ENCODE measurements at places on chromosomes 16 and 17.

DNA sequence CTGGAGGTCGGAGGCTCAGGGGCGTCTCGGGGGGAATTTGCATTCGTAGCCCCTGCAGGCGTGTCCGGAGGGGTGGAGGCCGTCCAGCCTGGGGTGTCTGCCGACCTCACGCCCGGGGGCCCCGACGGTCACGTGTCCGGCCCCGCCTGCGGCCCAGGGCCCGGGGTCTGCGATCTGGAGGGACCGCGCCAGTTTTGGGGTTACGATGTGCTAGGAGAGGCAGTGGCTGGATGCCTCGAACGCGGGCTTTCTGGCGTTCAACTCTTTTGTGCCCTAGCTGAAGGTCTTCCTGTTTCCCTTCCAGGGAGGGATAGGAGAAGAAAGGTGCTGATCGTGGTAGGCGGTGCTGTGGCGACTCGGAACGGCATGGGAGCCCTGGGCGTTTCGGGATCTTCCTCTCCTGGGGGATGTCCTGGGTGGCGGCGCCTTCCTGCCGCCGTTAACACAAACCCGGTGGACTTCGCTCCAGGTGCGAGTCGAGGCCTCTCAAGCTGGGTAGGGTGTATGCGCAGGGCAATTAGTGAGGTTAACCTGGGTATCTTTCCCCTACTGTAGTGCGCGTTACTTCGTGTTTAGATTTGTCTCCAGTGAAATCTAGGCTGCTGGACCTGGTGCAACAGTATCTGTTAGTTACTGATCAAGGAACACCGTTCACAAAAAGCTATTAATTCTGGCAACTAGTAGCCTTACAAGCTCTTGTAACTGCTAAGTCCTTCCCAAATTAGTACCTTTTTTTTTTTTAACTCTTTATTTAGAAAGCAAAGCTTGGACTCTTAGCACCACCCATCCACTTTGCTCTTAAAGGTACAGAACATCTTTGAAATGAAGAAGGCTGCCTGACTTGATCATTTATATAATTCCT is 1.3 kb downstream of the AKAP1 start:
- DNase-seq: peak; percentile 44

DNA sequence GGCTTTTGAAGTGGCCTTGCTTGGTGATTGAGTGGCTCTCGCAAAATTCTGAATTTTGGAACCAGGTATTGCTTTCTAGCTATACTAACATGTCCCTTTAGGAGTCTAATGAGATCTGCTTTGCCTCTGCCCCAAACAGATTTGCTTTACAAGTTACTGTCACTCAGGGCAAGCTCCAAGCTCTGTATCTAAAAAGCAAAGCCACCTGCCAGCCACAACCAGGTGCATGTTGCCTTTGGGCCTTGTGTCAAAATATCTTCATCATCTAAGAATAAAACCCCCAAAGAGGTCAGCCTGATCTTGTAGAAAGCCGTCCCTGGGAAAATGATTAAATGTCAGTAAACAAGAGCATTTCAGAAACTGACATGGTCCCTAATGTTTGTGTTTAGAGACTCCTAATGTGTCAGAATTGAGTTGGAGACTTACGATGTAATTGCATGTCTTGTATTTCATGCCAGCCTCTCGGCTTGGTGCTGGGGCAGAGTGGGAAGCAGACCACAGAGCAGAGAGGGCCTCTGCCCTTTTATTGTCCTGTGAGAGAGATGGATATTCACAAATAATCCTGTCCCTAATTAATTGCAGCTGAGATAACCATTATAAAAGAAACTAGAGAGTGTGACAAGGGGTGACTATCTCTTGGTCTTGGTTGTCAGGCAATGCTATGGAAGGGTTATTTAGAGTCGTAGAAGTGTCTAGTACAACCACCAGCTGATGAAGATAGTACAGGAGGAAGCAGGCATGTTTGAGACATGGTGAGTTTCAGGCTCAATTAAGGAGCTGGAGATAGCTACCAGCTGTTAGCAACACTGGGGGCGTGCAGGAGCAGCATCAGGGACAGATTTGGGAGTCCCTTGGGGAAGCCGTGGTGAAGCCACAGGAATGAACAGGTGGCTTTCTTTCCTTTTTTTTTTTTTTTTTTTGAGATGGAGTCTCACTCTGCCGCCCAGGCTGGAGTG is 90.7 kb downstream of the PITPNC1 start:
- no peak for DNase-seq

- no peak for DNase-seq
These were observed 479.1 kb downstream of the SOX9 start for GRCh38 chr17:72599891-72600290.

GRCh38 chr17:17156107-17156506 is 50.0 kb downstream of the PLD6 start:
- no peak for DNase-seq

DNA sequence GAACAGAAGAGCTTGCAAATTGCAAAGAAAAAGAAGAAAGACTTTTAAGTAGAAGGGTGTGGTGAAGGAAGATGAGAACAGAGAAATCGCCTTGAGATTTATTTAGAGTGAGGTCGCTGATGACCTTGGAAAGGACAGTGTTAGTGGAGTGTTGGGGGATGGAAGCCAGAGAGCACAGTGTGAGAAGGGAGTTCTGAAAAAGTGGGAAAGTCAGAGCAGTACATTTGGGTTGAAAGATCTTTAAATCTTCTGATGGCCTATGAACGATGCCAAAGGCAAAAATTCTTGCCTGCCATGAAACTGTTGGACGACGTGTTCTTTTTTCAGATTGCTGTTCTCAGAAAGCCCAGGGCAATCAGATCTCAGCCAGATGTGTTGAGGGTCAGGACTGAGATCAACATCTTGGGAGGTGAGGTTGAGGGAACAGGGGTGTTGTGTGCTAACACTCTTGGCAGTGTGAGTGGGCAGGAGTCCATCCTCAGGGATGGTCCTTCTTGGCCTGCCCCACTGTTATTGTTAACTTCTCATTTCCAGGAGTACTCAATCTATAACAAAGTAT is 330.1 kb downstream of the MAP2K6 start:
- no peak for DNase-seq

- no peak for DNase-seq
These were observed 6.1 kb upstream of the SLC46A1 start for GRCh38 chr17:28412099-28412498.

GRCh38 chr17:8476741-8477140 is 41.1 kb downstream of the NDEL1 start:
- no peak for DNase-seq

DNA sequence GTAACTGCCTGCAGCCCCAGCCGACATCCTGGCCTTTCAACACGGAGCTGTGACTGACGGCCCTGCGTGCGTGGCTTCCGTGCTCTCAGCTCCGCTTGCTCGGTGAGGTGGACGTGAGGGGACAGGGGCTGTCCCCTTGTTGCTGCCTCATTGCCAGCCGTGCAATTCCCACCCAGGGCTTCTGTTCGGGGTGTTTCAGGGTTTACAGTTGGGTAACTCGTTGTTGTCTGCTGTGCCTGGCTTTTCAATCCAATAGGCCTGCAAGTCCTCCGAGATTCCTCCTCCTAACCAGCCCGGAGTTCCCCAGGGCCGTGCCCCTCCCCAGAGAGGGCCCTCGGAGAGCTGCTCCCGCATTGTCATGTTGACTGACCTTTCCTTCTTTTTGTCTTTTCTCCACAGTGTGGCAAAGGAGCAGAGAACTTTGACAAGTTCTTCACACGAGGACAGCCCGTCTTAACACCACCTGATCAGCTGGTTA is 31.4 kb upstream of the CACNG5 start:
- no peak for DNase-seq

- no peak for DNase-seq
These were observed 11.9 kb upstream of the SP6 start for GRCh38 chr17:47862621-47863440.

- DNase-seq: no peak
These were observed 104.6 kb downstream of the RBFOX1 start for GRCh38 chr16:7437135-7437804.

DNA sequence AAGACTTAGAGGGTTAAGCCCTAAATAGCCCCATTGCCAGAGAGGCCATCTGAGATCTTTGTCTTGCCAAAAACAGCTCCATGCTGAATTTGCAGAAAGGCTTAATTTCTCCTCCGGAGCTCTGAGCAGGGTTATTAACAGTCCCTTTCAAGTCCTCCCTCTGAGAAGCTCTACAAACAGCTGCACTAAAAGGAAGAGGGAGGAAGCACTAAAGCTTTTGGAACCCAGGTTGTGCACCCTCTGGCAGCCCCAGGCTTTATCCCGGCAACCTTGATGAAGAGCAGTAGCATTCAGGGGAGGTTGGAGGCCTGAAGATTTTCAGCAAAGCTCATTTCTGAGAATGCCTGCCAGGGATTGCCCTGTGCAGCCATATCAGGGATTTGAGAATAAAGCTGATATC is 554.7 kb downstream of the RBFOX1 start:
- DNase-seq: no peak

DNA sequence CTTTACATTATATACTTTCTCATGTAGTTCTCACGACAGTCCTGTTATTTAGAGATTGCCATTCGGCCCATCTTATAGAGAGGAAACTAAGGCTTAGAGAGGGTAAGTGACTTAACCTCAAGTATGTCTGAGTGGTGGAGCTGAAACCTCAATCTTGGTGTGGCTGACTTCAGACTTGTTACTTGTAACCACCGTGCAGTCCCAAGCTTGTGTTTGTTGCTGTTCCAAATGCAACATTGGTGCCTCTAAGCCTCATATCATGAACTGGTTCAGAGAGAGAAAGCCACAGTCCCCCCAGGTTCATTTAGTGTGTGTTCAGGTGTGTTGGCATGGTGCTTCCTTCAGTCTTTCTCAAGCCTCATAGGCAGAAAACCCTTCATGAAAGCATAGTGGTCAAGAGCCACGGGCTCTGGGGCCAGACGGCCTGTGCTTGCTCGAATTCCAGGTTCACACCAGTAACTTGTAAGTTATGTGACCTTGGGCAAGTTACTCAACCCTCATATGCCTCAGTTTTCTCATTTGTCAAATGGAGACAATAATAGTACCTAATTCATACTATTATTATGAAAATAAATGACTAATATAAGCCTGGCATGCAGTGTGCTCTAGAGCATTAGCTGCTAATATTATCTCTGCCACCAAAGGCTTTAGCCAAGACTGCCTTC is 39.9 kb downstream of the CDH1 start:
- no peak for DNase-seq

DNA sequence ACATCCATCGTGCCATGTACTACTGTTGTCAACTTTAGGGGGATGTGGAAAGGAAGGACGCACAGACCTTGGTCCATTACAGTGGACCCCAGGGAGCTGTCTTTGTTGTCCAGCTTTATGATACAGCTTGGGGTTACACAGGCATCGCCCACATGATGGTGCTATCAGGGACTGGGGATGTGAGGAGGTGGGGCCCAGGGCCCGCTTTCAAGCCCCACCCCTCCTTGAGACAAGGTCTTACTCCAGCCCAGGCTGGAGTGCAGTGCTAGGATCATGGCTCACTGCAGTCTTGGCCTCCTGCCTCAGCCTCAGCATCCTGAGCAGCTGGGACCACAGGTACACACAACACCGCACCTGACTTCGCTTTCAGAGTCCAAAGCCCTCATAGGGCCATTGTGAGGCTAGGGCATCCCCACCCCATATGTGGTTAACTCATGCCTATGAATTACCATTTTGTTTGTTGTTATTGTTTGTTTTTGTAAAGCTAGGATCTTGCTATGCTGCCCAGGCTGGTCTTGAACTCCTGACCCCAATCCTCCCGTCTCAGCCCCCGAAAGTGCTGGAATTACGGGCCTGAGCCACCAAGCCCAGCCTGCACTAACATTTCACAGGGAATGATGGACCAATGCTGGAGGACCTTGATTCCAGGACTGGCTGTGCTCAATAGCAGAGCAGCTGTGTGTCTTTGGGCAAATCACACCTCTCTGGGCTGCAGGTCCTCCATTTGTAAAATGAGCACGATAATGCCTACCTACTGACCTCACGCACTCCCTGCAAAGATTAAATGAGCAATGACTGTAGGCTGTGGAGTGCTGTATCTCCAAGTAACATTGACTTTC is 17.2 kb downstream of the ST3GAL2 start:
- DNase-seq: no peak

GRCh38 chr17:38982858-38983746 is 15.9 kb upstream of the FBXO47 start:
- peak; percentile 76 for DNase-seq

- no peak for DNase-seq
These were observed 157.5 kb upstream of the SOX9 start for GRCh38 chr17:71963351-71963750.

DNA sequence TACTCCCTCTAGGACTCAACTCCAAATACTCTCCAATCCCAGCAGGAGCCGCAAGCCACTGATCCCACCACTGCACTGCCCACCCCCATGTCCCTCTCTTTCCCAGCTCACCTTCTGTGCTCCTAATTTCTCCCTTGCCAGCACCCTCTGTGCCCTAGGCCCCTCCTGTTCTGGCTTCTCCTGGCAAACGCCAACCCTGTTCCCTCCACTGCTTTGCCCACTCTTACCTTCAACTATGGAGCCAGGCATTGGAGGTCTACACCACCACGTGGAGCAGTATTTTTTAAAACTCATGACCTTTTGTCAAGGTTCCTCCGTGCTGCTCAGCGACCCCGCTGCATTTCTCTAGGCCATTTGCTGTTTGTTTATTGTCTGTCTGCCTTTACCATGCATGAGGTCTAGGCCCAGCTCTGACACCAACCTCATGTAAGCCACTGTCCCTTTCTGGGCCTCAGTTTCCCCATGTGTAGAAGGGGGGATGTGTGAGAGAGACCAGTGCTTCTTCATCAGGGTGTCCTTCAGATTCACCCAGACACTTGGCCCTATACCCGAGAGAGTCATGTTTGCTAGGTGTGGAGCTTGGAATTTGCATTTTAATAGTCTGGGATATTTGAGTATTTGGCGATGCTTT is 4.6 kb downstream of the CCDC102A start:
- no peak for DNase-seq

DNA sequence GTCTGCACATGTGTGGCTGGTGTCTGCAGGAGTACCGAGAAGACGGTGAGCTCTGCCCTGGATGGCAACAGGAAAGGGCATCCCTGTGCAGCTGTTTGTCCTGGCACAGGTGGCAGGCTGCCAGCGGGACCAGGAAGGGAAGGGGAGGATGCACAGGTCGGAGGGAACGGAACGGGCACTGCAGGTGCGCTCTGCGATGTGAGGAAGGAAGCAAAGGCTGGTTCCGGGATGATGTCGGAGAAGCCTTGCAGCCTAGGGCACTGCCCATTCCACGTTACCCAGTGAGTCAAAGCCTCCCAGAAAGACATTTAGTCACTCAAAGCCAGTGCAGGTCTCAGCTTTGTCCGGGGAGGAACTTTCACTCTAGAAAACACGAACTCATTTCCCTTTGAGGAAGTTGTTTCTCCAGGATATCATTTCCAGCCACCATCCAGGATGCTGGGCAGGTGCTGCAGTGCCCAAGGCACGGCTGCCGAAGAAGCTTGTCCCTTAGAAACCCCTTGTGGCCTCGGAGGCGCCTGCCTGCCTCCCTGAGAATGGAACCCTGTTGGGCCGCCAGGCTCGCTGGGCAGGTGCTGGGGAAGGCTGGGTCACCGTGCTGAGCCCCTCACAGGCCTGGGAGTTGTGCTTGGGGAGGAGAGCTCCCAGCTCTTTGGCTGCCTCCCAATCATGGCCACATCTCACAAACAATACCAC is 4.5 kb upstream of the TMEM235 start:
- DNase-seq: no peak
